ENCODE measurements at places on chromosomes 4 and X.

DNA sequence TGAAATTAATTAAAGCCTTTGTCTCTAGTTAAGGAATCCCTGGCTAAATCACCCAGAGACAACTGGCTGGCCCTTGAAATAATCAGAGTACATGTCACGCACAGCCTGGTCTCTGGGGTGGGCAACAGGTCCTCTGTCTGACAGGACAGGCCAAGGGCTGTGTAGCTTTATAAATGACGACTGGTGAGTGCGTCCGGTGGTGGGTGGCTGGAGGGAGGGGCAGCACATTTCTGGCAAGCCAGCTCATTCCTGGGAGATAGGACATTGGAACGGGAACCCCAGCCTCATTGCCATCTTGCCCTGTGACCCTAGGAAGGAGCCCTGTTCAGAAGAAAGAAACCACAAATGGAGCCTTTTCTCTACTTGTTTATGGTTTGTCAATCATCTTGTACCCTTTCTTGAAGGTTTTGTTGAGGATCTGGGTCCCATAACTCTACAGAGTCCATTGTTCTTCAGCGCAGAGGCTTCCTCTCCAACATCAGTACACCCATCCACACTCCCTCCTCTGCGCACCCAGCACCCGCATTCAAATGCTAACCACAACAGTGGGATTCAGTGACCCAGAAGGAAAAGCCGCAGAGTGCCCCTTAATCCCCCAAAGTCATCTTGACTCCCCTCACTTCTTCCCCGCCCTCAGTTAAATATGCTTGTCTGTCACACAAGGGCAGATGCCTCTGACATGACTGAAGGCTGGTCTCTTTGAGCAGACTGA, 368.1 kb downstream of the UNC5C start:
- DNase-seq: no peak

GRCh38 chr4:70667740-70668535, 1.6 kb upstream of the JCHAIN start:
- DNase-seq: no peak

GRCh38 chrX:93673869-93674271, at the start of gene FAM133A:
TSS of gene FAM133A (plus strand) at chrX:93674206. CDS start at chrX:93709420, 35,214 bp downstream.
- DNase-seq: no peak

GRCh38 chrX:42107495-42108488, 184.4 kb upstream of the CASK start:
- no peak for DNase-seq

- no peak for DNase-seq
Observed at GRCh38 chr4:95505151-95505550, 43.6 kb downstream of the UNC5C start.

DNA sequence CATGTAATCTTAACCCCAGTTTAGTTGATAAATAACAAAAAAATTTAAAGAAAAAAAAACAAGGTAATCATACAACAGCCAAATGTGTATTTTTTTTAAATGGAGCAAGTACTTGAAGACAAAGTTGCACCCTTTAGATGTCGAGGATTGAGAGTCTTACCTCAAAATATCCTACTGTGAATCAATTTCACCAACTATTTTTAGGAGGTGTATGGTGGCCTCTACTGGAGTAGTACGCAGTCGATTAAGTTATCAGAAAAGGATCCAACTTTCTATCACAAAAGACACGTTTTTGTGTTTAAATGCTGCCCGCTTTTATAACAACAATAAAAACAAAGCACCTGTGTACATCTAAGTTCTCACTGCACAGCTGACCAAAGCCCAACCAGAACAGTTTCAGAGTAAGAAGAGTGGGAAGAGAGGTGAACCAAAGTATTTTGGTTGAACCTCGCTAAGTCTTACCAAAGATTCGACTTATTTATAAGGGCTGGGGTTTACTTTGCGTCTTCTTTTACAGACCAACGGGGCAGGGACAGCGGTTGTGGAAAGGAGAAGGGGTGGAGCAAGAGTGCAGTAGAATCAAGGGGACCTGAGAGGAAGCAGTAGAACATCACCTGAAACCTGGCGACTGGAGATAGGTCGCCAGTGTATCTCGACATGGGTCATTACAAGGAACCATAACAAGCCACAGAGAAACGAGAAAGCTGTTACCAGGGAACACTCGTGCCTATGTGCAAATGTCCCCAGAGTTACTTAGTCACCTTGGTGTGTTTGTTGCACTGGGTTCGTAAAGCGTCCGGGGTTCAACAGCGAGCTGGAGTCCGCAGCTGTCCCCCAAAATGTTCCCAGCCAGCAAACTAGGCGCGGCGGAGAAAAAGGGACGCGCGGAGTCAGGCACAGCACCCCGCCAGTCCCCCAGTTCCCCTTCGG, 1.1 kb downstream of the RPS6KA6 start:
- no peak for DNase-seq

GRCh38 chr4:165711436-165711835, 161.6 kb upstream of the TLL1 start:
- DNase-seq: no peak

DNA sequence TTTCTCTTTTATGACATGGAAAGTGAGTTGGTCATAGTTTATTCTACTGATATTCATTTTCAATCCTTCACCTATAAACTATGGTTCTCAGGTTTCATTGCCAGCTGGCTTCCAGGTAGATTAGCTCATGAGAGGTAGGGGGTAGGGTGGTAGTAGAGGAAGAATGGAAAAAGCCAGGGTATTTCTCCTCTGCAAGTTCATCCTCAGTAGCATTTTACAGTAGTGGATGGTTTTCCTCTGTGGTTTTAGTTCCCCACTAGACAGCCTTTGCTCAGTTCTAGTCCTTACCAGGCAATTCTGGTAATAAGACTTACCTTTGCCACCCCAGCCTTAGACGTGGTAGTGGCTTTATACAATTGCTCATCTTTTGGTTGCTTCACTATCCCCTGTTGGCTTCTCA, 8.9 kb upstream of the NAA11 start:
- no peak for DNase-seq

DNA sequence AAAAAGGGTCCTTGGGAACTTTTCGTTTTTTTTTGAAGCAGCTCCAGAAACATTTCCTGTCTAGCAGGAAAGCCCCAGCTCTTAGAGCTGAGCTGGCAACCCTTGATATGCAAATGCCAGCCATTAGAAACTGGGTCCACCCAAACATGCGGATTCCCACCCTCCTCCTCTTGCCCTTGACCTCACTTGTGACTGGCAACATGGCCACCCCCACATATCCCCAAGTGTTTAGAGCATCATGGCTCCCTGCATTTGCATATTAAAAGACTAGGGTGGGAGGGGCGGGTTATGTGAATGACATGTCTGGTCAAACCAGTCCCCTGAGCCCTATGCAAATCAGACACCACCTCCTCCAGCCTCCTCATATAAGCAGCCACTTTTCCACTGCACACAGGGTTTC, 671.1 kb downstream of the FAT4 start:
- DNase-seq: no peak

DNA sequence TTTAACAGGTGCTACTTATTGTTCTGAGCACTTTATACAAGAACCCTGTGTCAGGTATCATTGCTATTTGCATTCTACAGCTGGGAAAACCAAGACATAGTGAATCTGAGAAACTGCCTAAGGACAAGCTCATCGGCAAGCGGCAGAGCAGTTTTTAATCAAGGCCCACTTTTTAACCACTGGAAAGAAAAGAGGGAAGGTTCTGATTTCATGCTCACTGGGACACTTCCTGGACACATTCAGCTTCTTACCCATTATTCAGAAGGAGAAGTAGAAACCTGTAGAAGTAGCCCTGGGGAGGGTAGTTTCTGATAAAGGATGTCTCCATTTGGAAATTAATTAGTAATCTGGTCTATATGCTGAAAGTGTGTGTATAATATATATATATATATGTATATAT, 2.5 kb upstream of the LNX1 start:
- no peak for DNase-seq

DNA sequence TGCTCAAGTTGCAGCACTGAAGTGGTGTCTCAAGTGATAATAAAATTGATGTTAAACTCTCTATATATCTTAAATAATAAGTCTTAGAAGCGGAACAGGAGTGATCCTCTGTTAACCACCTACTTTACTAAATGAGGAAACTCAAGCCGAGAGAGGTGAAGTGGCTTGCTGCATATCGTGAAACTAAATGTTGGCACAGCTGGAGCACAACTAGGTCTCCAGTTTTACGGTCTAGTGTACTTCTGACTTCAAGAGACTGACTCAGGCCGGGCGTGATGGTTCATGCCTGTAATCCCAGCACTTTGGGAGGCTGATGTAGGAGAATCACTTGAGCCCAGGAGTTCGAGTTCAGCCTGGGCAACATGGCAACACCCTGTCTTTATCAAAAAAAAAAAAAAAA, 35.5 kb upstream of the PLS3 start:
- DNase-seq: no peak

Measured in right lobe of liver (tissue), 6 donors.